ENCODE measurements at places on chromosomes 1 and 21.

DNA sequence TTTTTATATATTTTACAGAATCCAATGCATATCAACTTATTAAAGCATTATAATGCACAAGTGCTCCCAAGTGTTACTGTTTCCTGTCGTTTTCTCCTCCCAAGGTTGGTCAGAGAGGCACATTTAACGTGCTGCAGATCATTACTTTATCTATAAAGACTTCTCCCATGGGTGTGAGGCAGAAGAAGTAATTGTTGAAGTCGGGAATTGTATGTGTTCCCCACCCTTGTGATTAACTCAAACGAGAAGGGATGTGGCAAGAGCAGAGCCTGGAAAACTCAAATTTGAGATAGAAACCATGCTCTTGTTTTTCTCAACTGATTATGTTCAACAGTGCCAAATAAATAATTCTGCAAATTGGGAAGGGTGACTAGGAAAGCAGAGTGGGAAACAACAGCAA lies 412.5 kb upstream of the ADAMTS5 start:
- DNase-seq, result no peak

DNA sequence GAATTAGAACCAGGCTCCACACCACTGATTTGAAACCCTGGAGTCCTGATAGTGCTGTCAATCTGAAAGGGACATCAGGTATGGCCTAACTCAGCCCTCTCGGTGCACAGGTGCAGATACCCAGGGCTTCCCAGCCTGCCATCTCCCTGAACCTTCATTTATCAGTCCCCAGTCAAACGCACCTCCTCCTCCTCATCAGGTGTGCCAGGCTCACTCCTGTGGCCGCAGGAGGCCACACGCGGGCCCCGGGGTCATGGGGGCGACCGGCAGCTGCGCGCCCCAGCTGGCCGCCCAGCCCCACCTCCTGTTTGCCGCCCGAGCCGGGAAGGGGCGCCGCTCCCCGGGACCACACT lies 572 bp downstream of the FUCA1 start:
- DNase-seq, result no peak

DNA sequence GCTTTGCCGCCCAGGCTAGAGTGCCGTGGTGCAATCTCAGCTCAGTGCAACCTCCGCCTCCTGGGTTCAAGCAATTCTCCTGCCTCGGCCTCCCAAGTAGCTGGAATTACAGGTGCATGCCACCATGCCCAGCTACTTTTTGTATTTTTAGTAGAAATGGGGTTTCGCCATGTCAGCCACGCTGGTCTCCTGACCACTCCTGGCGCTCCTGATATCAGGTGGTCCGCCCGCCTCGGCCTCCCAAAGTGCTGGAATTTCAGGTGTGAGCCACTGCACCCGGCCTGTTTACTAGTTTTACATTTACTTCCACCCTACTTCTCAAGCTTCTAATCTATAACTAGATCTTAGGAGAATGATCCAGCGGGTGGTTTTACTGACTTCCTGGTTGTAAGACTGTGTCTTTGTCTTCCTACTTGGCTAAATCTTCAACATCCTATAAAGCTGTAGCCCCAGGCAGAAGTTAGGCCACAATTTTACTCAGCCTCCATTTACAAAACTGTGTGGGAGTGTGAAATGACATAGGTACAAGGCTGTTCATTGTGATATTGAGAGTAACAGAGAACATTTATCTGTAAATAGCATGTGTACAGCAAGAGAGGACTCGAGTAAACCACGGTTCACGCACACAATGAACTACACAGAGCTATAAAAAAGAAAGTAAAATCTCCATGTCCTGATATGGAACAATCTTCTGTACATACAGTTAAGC lies 9.6 kb upstream of the POU2F1 start:
- no peak for DNase-seq

GRCh38 chr1:230395932-230396331 lies 30.2 kb downstream of the PGBD5 start:
- no peak for DNase-seq

DNA sequence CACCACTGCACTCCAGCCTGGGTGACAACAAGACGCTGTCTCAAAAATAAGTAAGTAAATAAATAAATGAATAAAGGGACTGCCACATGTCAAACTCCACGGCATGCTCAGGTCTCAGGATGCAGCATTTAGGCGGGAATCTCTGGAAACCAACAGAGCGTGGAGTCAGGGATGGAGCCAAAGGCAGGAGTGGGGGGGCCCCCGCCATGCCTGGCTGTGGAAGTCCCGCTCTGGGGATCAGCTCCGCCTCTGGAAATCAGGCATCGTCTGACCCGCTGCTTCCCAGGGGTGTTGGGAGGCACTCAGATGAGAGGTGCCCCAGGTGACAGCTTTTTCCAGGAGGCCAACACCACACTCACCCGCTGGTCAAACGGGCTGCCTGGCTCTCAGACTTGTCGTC lies 20.2 kb downstream of the KIF17 start:
- DNase-seq, result no peak

DNA sequence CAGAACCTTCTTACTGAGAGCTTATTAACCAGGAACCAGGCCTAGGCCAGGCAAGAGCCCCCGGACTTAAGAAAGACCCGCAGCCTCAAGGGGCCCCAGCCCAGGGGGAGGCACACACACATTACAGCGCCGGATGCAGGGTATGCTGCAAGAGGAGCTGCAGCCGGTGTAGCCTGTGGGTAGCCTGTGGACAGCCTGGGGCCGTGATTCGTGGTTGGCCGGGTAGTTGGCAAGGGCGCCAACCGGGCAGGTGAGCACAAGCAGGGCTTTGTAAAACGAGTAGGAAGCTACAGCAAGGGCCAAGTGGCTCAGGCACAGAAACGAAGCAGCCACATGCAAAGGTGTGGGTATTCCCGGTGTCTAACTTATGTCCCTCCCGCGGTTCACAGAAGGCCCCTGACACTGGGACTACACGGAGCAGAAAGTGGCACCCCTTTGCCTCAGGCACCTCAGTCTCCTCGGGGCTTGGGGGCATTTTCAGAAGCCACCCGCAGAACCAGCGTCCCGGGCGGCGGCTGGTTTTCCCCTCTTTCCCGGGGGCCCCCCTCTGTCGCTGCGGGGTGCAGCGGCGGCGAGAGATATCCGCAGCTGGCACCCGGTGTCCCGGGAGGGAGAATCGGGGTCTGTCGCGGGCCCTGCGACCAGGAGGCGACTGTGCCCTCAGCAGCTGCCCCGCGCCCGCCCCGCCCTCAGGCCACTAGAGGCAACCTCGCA lies 40.8 kb downstream of the KIAA1614 start:
- DNase-seq, result no peak

DNA sequence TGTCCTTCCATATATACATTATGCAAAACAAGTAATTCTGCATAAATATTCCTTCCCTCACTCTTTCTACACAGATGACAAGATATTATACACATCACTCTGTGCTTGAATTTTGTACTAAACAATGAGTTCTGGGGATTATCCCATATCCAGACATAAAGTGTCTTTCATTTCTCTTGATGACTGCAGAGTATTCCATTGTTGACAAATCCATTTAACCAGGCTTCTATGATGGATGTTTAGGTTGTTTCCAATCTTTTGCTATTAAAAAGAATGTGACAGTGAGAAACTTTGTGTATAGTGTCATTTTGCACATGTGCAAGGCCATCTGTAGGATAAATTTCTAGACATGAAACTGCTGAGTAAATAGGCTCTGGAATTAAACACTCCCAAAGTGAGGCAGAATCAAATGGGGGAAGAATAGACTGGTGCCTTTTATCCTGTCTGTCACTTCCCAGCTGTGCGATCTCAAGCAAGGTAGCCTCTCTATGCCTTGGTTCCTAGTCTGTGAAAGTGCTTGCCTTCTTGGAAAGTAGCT lies 29.9 kb upstream of the ATP2B4 start:
- no peak for DNase-seq

- no peak for DNase-seq
Measured at GRCh38 chr1:100746542-100746932, 27.0 kb downstream of the VCAM1 start.

GRCh38 chr1:21607549-21608529 lies 61.3 kb downstream of the RAP1GAP start:
- DNase-seq, result peak; percentile 28
